ENCODE measurements at places on chromosomes 4 and X.

GRCh38 chr4:53197772-53198142, 168.1 kb downstream of the SCFD2 start:
- no peak for DNase-seq

GRCh38 chr4:123816462-123816861, 419.9 kb downstream of the SPRY1 start:
- no peak for DNase-seq

- DNase-seq = no peak
Measured at GRCh38 chrX:10089378-10089795, 67.4 kb upstream of the CLCN4 start.

- DNase-seq = no peak
Measured at GRCh38 chr4:172867835-172868234, 300.8 kb upstream of the GALNT7 start.

DNA sequence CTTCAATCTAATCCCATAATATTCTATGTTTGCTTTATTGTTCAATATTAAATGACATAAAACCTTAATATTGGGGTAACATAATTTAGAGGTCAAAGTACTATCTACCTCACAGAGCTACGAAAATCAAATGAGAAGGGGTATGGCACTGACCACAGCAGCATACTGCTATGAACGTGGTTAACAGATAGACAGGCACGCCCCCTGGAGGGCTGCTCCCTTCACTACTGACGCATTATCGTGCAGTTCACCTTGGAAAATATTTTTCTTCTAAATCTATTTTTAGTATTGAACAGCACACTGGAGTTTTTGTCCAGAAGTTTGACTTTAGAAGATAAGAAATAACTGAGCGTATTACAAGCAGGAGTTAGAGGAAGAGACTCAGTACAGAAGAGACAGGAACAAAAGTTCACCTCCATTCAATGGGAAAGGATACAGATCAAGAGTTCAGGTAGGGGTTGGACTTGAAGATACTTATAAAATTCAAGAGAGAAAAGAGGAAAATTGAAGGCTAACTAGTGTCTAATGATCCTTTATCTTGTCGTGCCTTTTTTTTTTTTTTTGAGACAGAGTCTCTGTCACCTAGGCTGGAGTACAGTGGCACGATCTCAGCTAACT, 22.7 kb downstream of the MAP9 start:
- DNase-seq = peak; percentile 1

- DNase-seq = no peak
Measured at GRCh38 chrX:33082371-33082770, 129.0 kb downstream of the DMD start.

- DNase-seq = no peak
Measured at GRCh38 chrX:96861218-96861617, 22.5 kb upstream of the RPA4 start.

DNA sequence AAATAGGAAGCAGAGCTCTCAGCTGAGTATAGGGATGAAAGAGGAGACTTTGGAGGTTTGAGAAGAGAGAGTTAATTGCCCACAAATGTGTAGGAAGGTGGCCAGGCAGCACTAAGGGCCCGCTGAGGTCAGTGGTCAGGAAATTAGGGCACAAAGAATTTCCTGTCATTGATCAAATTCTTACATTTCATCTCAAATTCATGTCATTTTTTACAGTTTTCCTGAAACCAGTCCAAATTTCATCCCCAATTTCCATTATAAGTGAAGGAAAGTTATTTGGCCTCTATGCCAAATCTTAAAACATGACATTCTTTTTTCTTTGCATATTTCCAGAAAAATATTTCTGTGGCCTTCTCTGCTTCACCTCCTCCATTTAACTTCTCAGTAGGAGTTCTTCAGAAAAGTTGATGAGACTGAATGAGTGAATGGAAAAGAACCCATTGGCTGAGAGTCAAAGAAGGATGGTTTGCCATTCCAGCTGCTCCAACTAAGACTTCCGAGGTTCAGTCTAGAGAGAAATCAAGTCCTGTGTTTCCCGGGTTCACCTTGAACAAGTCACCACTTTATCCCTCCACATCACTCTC, 68.7 kb upstream of the SPRY1 start:
- DNase-seq = no peak

DNA sequence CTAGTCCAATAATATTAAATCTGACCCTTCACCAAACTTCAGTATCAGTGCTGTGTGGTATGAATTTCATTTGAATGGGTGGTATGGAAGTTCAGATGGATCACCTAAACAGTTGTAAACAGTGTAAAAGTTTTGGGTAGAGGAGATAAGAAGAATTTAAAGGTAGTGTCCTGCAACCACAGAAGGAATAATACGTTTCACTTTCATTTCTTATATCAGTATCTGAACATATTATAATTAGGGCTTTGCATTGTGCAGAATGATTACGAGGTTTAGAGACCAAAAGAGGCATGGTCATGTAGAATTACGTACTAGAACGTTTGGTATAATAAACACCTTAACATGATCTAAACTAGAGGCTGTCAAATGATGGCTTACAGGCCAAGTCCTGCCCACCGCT, 116.1 kb downstream of the PDLIM5 start:
- DNase-seq = no peak

GRCh38 chr4:138898282-138898681, 117.3 kb upstream of the NOCT start:
- peak; percentile 5 for DNase-seq

- no peak for DNase-seq
Measured at GRCh38 chr4:7170012-7170411, 22.3 kb upstream of the SORCS2 start.

DNA sequence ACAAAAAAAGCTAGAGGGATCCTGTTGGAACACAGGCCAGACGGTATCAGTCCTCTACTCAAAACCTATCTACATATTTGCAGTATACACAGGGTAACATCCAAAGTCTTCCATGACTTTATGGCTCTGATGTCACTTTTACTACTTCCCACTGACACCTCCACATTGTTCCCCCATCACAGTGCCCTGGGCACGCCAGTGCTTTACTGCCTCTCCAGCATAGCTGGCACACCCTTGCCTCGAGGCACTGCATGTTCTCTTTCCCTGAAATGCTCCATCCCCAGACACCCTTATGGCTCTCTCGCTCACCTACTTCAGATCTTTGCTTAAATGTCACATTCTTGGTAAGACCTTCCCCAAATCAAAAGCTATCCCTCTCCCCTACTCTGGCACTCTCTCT, 6.3 kb upstream of the ATP10D start:
- DNase-seq = no peak

GRCh38 chrX:154349979-154350378, 24.5 kb downstream of the FLNA start:
- no peak for DNase-seq

- DNase-seq = no peak
Measured at GRCh38 chrX:139559383-139560042, 29.0 kb downstream of the F9 start.

GRCh38 chr4:10371869-10372471, 85.3 kb downstream of the ZNF518B start:
- no peak for DNase-seq

DNA sequence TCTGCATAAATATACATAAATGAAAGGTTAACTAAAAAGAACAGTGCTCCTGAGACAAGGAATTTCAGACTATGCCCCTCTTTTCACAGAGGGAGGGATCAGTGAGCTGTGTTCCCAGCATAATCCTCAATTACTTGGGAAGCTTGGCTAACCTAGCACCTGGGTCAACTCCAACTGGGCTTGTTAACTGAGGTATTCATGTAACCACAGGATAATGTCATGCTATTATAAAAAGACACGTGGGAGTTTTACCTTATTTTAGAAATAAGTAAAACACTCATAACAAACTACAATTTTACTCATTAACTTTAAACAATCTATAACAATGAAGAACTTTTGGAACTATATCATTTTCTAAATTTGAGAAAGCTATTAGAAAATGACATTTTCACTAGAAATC, 48.6 kb downstream of the RPGR start:
- DNase-seq = no peak

DNA sequence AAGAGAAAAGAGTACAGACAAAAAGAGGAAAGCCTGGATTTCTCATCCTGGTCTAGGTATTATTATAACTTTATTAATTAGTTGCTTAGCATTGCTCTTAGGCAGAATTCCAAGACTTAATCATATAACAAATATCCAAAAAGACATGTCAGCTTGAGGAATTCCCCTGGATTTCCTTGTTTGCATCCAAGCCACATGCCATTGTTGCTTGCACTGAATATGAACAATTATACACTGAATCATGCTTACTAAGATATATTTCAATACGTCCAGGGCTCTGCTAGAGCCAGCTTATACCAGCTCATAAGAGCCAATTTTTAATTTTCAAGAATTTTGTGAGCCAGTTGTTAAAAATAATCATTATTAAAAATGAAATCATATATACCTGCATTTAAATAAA, 5.5 kb upstream of the TLR10 start:
- no peak for DNase-seq

GRCh38 chr4:25972984-25973745, 59.1 kb downstream of the SMIM20 start:
- no peak for DNase-seq

DNA sequence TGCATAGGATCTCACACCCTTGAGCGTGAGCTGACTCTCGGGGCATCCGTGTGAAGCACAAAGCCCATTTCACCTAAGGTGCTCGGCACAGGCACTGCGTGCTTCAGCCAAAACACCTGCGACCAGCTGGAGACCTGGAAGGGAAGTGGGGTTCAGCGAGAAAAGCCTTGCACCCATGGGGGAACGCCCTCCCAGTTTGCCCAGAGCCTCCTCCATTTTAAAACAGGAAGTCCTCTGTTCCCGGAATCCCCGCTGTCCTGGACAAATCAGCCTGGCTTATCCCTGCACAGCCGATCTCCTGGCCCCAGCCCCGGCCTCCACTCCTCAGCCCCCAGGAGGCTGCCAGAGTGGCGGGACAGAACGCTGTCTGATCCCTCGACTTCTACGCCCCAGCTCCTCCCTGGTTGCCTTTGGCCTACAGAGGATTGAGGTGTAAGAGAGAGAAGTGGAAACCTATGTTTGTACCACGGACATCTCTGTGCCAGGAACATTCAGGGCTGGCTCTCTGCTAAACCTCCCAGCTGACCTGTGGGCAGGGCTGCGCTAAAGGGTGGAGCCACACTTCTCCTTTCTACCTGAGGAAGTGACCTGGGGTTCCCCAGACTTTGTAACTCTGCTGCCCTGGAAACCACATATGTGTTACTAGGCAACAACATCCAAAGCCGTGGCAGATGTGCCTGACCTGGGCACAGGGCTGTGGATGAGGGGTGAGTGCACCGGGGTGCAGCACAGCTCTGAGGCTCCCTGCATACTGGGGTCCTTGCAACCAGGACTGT, 3.8 kb upstream of the C4orf50 start:
- no peak for DNase-seq

DNA sequence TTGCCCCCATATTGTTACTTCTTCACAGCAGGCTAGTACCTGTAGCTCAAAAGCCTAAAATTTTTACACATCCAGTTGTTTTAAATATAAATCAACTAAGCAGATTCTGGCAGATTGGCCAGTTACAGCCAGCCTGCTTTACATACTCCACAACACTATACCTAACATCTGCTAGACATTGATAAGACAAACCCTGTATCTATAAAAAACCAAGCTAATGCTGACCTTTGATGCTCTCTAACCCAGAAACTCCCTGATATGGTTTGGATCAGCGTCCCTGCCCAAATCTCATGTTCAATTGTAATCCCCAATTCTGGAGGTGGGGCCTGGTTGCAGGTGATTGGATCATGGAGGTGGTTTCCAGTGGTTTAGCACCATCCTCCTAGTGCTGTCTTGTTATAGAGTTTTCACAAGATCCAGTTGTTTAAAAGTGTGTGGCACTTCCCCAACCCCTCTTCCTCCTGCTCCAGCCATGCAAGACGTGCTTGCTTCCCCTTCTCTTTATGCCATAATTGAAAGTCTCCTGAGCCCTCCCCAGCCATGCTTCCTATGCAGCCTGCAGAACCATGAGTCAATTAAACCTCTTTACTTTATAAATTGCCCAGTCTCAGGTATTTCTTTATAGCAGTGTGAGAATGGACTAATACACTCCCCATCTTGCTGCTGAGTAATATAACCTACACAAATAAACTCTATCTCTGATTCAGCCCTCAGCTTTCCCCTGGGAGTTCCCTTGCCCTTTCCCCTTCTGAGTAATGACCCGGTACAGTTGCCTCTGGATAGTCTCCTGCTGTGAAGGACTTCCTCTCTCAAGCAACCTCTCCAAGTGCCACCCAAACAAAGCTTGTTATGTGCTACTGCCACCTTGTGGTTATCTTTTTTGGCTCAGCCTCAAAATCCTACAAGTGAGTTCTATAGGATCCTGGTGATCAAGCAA, 39.6 kb downstream of the ZCCHC13 start:
- peak; percentile 76 for DNase-seq

DNA sequence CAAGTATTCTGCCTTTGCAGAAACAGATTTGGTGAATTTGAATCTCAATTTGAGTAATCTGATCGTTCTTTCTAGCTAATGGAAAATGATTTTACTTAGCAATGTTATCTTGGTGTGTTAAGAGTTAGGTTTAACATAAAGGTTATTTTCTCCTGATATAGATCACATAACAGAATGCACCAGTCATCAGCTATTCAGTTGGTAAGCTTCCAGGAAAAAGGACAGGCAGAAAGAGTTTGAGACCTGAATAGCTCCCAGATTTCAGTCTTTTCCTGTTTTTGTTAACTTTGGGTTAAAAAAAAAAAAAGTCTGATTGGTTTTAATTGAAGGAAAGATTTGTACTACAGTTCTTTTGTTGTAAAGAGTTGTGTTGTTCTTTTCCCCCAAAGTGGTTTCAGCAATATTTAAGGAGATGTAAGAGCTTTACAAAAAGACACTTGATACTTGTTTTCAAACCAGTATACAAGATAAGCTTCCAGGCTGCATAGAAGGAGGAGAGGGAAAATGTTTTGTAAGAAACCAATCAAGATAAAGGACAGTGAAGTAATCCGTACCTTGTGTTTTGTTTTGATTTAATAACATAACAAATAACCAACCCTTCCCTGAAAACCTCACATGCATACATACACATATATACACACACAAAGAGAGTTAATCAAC, 15.3 kb downstream of the PLP1 start:
- no peak for DNase-seq

DNA sequence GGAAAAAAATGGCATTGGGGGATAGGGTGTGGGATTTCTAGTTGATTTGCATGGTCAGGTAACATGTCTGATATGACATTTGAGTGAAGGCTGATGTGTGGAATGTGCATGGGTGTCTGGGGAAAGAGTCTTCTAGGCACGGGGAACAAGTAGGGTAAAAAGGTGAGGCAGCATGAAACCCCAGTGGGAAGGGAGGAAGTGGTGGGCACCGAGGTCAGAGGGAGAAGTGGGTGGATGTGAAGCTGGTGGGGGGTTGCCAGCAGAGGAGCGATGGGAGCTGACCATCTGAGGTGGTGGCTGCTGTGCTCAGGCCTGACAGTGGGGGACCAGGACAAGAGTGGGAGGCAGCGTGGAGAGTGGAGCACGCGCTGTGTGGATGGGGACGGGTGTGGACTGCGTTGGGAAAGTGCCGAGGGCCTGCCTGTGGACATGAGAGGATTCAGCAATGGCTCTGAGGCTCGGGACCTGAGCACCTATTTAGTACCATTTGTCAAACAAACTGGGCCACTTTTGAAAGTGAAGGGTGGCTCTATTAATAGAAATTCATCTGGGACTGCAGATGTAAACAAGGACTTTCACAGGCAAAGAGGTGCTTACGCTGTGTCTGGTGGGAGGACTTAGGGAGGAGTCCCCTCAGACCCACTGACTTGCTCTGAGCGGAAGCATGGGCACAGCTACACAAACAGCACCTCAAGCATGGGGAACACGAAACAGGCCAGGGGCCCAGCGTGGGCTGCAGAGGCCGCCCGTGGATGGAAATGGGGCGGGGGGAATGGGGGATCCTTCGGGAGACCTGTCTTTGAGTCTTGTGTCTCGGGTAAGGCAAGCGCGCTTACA, 16.7 kb upstream of the S100P start:
- no peak for DNase-seq

GRCh38 chrX:10197279-10198210, 40.8 kb downstream of the CLCN4 start:
- DNase-seq = no peak

Data from NCI-H510A (cell line).